GM04503 (cell line): ENCODE measurements at places on chromosomes 5 and 9.
A peak's percentile ranks its signal among the peaks of the same experiment; 100 is the strongest.

- no peak for DNase-seq
These were observed 162.6 kb upstream of the SLC12A2 start for GRCh38 chr5:127920936-127921335.

DNA sequence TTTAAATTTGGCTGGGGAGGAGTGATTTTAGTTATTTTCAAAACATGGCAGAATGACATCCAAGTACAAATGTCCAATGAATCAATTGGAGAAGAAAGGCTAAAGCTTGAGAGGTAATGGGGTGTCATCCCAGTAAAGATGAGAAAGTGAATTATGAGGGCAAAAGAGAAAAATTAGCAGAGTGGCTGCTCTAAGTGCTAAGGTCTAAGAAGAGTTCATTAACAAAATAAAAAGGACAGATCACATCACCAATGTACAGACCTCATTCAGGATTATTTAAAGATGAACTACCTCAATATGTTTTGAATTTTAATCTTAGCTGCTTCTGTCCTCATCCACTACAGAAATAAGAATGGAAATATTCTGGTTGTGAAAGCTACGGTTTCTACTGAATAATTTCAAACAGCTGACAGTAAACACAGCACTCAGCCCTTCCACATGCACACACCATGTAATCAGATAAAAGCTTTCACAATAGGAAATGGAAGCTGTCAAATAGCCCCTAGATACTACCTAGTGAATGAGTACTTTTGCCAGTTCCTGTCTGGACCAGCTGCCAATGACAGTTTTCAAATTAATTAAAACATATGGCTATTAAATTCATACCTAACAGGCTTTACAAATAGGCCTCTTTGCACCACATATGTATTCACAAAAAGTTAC is 171.5 kb downstream of the SSBP2 start:
- DNase-seq = peak; percentile 11

GRCh38 chr5:135537745-135538144 is 2.0 kb upstream of the NEUROG1 start:
- DNase-seq = no peak

GRCh38 chr9:336039-336438 is 121.4 kb downstream of the DOCK8 start:
- no peak for DNase-seq

DNA sequence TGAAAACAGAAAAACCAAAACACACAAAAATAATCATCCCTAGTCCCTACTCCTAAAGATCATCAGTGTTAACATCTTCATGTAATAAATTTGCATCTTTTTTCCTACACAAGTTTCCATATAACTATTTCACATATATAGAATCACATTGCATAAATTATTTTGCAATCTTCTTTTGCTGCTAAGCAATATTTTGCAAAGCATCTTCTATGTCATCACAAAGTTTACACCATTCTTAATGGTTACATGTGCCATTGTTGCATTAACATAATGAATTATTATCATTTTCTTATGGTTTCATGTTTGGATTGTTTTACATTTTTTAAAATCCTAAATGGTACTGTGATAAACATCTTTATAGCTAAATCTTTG is 17.8 kb downstream of the SH3TC2 start:
- DNase-seq = no peak

- DNase-seq = no peak
These were observed 96.5 kb downstream of the GADD45G start for GRCh38 chr9:89701221-89701798.

DNA sequence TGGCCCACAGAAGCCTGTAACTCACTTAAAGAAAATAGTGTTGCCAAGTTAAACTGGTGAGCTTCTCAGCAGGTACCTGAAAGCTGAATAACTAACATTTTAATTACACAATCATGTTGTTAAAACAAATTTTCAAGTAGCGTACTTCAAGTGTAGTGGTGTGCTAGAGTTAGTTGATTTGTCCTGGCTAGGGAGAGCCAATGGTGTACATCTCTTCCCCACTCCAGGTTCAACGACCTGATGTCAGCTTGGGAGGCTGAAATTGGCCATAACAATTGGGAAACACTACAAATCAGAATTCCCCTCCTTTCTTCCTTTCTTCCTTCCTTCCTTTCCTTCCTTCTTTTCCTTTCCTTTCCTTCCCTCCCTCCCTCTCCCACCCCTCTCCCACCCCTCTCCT is 295.3 kb upstream of the SLC24A2 start:
- no peak for DNase-seq

- DNase-seq = no peak
These were observed 1888.2 kb downstream of the EFNA5 start for GRCh38 chr5:105782501-105782900.

DNA sequence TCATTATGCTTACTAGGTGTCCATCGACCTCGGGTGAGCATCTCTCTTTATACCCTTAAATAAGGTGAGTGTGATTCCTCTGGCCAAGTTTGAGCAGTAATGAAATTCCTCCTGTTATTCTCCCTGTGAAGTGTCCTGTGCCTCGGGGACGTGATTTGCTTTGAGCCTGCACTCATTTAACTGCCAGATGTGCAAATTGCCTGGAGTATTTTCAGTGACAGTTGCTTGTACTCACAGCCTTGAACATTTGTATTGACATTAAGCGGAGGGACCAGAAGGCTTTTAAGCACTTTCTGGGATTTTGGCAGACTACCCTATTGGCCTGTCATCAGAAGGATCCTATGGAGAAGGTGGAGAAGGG is 126.9 kb downstream of the DOCK2 start:
- no peak for DNase-seq

DNA sequence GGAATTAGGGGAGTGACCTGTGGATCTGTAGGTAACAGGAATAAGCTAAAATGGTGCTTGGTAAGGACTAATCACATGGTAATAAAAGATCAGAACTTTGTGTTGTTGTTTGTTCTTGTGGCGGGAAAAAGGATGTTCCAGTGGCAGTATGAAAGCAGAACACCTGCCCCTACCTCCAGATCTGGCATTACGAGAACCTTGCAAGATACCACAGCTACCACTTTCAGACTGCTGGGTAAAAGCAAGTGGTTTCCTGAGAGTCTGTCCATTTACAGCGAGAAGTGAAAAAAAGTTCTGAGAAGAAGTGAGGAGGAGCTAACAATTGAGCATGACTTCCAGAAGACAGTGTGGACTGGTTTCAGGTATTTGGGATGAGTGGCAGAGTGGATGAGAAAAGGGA is 252.5 kb downstream of the TLE4 start:
- DNase-seq = no peak

DNA sequence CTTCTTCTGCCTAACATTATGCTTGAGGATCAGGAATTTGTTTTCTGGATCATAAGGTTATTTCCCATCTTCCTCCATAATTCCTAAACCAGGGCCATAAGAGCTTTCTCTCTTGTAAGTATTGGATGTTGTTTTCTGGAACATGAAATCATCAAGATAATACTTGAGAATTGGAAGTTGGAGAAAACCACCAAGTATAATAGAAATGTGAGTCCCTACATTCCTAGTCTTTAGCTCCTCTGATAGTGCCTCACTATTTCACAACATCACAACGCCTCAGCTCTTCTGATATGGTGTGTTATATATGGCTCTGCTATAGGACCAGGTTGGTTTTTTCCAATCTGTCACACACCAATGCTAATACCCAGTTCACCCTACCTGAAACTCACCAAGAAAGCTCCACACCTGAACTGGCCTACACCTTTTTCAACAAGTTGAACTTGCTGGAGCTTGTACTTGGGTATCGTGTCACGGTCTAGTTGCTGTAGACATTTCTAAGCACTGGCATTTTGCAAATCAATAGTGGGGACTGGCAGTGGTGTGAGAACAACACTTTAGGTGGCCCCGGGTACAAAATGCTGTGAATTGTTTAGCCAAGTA is 141.1 kb downstream of the ACTBL2 start:
- no peak for DNase-seq
